ENCODE measurements at places on chromosomes 5 and 9.

DNA sequence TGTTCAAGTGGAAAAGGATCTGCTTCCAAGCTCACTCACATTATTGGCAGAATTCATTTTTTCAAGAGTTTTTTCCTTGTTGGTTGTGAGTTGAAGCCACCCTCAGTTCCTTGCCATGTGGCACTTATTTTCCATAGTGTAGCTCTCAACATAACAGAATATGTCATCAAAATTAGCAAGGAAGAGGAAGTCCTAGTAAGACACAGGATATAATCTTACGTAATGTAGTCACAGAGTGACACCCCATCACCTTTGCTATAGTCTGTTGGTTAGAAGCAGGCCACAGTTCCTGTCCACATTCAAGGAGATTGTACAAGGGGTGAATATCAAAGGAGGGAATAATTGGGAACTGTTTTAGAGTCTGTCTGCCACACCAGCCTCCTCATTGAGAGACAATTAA is 15.7 kb downstream of the IRGM start:
- no peak for DNase-seq

GRCh38 chr9:98132806-98133631 is 14.0 kb upstream of the TRIM14 start:
- no peak for DNase-seq

GRCh38 chr9:94758880-94759279 is 32.4 kb downstream of the AOPEP start:
- no peak for DNase-seq

DNA sequence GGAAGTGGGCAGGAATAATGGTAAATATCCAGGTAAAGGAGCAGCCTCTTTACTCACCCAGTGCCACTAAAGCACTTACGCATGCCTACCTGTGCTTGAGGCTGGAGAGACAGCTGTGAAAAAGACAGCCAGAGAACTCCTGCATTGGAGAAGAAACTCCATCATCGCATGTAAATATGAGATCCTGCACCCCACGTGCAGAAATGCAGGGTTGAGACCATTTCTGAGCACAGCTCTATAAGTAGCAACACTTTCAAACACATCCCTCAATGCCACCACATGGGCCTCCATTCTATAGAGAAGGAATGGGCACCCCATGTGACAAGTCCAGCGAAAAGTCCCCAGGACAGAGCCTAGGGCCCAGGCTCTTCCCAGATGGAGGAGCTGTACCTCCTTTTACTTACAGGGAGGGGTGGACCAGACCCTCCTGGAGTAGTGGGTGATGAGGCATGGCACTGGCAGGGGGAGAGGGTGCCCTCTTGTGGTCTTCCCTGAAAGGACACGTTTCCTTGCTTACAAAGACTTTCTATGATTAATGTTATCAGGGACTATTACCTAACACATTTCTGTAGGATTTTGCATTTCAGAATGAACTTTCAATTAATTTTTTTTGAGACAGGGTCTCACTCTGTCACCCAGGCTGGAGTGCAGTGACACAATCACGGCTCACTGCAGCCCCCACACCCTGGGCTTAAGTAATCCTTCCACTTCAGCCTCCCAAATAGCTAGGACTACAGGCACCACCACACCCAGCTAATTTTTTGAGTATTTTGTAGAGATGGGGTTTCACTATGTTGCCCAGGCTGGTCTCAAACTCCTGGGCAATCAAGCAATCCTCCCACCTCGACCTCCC is 55.3 kb upstream of the IL17B start:
- DNase-seq = peak; percentile 49

- no peak for DNase-seq
Observed at GRCh38 chr9:121283856-121284732, 16.1 kb downstream of the GSN start.

DNA sequence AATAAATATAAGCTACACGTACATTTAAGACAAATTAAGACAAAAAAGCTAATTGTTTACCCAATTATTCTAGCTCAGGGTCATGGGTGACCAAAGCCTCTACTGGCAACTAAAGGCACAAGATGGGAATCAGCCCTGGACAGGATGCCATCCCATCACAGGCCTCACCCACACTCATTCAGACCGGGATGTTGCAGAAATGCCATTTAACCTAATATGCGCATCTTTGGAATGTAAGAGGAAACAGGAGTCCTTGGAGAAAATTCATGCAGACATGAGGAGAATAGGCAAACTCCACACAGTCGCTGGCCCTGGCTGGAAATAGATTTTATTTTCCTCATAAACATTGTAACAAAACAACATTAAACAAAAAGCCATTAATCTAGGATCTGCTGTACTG is 2003.8 kb upstream of the CDH9 start:
- DNase-seq = no peak

GRCh38 chr9:71793386-71794105 is 25.2 kb upstream of the CEMIP2 start:
- DNase-seq = no peak

- DNase-seq = no peak
Observed at GRCh38 chr9:7639471-7639870, 160.1 kb downstream of the DMAC1 start.

- no peak for DNase-seq
Observed at GRCh38 chr5:1010641-1011046, 2.0 kb downstream of the NKD2 start.

- no peak for DNase-seq
Observed at GRCh38 chr9:97906236-97906831, 16.0 kb downstream of the TRMO start.

DNA sequence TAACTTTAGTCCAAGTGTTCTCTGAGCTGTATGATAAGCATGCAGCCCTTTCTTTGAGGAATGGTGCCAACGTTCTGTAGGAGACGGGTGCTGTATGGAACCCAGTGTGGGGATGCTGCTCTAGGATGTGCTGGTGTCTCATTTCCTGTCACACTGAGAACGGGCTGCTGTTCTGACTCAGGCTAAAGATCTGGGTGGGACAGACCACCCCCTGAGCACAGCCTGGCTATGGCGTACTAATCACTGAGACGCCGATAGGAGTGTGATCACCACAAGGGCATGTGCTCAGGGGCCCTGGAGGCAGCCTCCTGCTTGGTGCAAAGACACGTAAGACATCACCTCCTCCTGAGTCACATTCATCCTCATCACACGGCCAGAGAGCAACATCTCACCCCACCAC is 240.4 kb downstream of the IRX2 start:
- no peak for DNase-seq

- DNase-seq = no peak
Observed at GRCh38 chr5:139641116-139642080, 6.8 kb upstream of the CXXC5 start.

GRCh38 chr5:7597059-7597642 is 201.2 kb downstream of the ADCY2 start:
- no peak for DNase-seq

- no peak for DNase-seq
Observed at GRCh38 chr5:139185589-139185988, 12.6 kb downstream of the SIL1 start.

DNA sequence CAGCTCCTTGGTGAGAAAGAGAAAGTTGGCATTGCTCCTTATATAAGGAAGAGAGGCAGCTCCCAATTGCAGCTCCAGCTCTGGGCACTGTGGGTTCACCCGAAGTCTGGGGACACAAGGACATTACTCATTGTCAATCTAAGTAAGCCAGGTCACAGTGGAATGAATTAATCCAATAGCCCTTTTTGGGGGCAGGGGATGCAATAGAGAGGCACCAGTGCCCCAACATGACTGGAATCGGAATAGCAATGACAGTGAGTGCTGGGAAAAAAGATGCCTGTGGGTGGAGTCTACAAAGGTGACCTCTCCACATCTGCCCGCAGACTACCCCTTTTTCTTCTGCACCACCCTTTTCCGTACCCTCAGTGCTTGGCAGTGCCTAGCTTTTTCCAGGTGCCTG is 11.1 kb upstream of the NEUROG1 start:
- DNase-seq = no peak

GRCh38 chr9:127509261-127509954 is 58.1 kb downstream of the LRSAM1 start:
- DNase-seq = no peak

- no peak for DNase-seq
Observed at GRCh38 chr5:932628-933250, 40.1 kb downstream of the TRIP13 start.

DNA sequence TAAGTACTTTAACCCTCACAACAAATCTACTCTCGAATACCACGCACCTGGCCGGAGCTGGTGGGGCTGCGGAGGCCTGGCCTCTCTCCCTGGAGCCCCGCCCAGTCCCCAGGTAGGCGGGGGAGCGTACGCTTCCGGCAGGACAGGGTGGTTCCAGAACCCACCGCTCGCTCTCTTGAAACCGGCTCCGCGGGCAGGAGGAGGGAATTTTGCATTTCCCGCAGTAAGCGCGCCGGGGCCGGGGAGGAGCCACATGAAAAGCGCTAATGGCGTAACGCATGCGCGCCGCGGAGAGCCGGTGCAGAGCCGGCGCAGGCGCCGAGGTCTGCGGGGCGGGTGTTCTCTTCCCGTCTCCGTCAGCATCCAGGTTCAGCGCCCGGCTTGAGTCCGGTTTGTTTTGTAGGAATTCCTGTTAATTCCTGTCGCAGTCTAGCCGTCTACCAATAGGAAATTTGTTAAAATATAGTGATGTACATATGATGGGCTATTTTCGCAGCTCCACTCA is 20.8 kb downstream of the CAVIN4 start:
- DNase-seq = peak; percentile 71

- DNase-seq = no peak
Observed at GRCh38 chr5:35919191-35919590, 19.2 kb downstream of the CAPSL start.

- DNase-seq = no peak
Observed at GRCh38 chr5:23146183-23146582, 293.0 kb upstream of the CDH12 start.

GRCh38 chr5:60977956-60978737 is 33.1 kb downstream of the NDUFAF2 start:
- DNase-seq = no peak

- DNase-seq = peak; percentile 51
Observed at GRCh38 chr9:129235931-129236331, 57.9 kb upstream of the IER5L start.

- DNase-seq = no peak
Observed at GRCh38 chr5:145025775-145026174, 809.4 kb downstream of the PRELID2 start.

DNA sequence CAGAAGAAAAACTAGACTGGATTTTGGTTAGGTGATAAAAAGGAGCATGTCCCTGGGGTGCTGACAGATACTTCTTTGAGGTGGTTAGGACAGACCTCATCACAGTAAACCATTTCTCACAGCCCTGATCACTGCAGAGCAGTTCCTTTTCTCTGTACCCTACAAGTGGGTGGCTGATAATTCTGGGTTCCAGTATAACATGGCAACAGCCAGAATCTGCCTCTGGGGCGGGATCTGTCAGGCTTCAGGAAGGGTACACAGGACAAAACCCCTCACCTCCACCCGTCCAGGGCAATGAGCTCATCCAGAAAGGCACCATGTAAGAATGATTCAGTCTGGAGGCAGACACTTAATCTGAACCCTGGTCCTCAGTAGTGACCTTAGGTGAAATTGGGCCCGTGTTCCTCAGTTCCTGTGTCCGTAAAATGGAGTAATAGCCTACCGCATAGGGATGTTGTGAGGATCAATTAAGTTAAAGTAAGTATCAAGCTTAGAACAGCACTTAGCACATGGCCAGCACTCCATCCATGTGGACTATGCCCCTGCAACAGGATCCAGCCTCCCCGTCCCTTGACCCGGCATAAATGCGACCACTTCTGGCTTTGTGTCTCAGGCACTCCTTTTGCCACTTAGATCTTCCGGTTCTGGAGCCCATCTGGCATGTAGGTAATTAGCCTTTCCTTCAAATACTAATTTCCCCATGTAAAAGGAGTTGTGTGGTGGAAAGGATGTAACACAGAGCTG is 129.2 kb downstream of the LHFPL2 start:
- DNase-seq = no peak

- no peak for DNase-seq
Observed at GRCh38 chr5:14036514-14036913, 92.0 kb upstream of the DNAH5 start.

GRCh38 chr5:62134811-62135210 is 171.2 kb upstream of the KIF2A start:
- no peak for DNase-seq
